Fibroblast of mammary gland (primary cell): ENCODE measurements at places on chromosomes 12 and 14.
A peak's percentile ranks its signal among the peaks of the same experiment; 100 is the strongest.

DNA sequence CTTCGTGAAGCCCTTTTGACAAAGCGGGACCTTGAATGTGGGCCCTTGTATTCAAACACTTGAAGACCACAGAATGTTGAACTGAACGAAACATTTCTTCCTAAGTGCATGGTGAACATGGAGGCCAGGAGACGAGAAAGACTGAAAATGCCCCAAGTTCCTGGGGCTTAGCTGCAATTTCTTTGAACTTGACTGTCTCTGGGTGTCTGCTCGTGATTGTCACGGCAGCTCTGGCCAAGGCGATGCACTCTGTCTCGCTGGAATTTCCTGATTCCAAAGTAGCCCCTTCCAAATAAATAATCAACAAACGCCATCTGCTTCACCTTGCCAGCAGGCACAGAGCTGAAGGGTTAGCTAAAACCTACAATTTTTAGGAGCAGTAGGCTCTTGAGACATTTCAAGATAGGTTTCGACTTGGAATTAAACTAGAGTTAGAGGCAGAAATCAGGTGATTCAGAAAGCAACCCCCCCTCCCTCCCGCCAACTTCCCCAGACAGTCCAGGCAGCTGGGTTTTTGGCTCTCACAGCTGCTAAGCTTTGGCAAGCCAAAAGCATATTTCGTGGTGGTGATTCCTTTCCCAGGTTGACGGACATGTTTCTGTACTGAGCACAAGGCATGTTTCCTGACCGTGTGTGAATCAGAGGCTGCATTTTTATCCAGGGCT lies 13.5 kb upstream of the IRF2BPL start:
- DNase-seq = peak; percentile 97

DNA sequence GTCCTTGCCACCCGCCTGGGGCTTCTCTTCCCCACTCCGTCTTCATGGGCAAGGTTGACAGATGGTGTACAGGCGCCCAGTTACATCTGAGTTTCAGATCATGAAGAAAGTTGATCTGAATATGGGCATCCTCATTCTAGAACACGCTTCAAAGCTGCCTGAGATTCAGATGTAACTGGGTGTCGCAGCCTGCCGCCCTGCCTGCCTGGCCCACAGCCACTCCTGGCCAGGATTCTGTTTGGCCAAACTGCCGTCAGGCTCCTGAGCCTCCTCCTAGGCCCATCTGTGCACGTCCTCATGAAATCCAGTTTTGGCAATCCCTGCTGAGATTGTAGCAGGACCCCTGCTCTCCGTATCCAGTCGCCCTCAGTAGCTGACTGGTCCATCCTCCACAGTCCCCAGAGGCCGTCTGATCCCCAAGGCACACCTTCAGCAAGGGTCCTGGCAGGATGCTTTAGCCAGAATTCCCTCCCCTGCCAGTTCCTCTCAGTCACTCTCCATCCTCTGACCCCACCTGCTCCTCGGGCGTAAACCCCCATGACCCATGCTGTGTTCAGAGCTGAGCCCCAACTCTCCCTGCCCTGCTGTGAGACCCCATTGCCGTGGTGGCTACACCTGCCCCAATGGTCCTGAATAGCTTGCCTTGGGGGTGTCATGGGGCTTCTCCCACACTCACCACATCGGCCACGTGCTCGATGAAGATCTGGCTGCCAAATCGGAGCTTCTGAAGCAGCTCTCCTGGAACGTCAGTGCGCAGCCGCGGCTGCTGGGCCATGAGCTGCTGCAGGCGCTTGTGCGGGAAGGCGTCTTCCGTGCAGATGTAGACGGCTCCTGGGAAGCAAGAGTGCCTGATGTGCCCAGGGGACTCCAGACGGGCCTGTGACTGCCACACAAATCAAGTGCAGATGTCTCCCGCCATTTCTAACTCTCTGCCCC lies 12.5 kb downstream of the XRCC3 start:
- DNase-seq = no peak

GRCh38 chr12:77522247-77522646 lies 308.4 kb upstream of the NAV3 start:
- no peak for DNase-seq

GRCh38 chr14:90454041-90455000 lies 57.5 kb downstream of the CALM1 start:
- peak; percentile 78 for DNase-seq

GRCh38 chr14:96994999-96995398 lies 197.8 kb downstream of the VRK1 start:
- no peak for DNase-seq

DNA sequence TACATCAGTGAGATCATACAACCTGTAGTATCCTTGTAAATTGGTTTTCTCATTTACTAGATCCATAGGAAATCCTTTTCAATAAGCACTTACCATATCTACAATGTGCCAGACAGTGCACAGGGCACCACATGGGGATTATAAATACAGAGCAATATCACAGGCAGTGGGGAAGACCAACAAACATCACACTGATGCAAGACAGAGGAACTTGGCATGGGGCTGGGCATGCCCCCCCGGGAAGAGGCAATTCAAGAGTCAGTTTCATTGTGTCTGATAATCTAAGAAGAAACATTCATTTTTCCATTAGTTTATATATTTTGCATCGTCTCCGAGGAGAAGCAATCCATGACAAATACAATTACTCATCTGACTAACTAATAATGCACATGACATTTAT lies 16.2 kb downstream of the NT5DC3 start:
- DNase-seq = peak; percentile 56
